Skin of body (tissue), 3 donors: ENCODE measurements at places on chromosomes 13 and 19.

- DNase-seq = no peak
Observed at GRCh38 chr19:32415669-32416068, 10.1 kb downstream of the DPY19L3 start.

DNA sequence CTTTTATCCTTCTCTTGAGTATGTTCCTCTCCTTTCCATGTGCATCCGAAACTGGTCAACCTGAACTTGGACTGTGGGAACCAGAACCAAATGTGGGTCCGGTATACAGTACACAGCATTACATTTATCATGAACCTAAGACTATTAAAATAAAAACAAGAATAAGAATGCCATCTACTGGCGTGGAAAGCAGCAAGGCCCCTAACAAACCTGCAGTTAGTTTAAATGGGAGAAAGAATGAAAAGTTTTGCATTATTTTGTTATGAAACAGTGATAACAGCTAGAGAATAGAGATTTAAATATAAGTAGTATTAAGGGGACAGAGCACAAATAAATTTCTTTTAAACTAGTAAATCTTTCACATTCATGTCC, 159.5 kb downstream of the RBM26 start:
- DNase-seq = no peak

GRCh38 chr19:17235971-17236777, 9.5 kb downstream of the NR2F6 start:
- no peak for DNase-seq

DNA sequence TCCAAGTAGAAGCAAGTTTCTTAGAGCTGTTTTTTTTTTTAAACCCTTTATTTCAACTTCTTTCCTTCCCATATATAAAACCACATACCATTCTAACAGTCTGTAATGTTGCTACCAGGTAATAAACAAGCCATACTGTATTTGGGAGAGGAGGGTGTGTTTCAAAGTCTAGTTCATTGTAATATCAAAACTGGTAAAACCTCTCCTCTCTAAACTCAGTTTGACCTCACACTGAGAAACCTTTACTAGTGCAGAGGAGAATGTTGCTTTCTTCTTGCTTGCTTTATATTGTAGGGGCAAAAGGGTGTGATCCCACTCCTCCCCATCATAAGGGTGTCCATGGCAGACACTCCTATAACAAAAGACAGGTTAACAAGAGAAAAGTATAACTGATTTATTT, 155.1 kb downstream of the GGACT start:
- no peak for DNase-seq

DNA sequence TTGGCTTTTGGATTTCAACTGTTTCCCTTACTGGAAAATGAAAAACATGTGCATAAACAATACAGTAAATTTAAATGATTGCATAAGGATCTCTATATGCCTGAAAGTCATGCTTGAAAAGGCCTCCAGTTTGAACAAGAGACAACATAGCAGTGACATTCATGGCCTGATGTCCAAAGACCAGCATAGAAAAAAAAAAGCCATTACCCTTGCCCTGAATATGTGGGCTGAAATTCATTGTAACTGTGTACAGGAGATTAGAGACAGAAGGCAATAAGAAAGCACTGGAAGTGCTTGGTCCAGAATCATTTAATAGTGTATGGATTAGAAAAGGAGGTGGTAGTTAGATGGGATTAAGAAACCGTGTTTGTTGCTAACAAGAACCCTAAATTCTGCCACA, 15.4 kb downstream of the MIR17HG start:
- DNase-seq = peak; percentile 48
